ENCODE measurements at places on chromosomes 6 and 20. TPM values are rescaled to one million over a fixed set of nuclear protein-coding genes. Genes with fewer than 3 reads are reported as not detected.

Gene SCGN
- not detected for total RNA-seq

Gene SAMD5
- 1.6 TPM for total RNA-seq

Gene FOXF2
- not detected for total RNA-seq

Gene RAB22A
- 15.5 TPM for total RNA-seq

Gene BPHL
- 47.4 TPM for total RNA-seq

All from neural crest cell (in vitro differentiated cells).